ENCODE measurements at places on chromosomes 12 and 14.
A peak's percentile ranks its signal among the peaks of the same experiment; 100 is the strongest.

DNA sequence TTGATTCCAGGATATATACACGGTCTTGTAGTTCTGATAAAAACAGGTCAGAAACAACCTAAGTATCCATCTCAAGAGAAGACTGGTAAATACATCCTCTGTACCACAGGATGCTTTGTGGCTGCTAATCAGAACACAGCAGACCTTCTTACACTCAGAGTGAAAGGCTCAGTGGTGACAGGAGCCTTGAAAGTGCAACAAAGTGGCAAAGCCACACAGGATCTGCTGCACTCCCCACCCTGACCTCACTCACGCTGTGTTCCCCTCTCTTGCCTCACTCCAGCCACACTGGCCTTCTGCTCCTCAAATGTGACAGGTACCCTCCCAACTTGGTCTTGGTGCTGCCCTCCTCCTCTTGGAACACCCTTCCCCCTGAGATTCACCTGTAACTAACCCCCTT lies 98.1 kb upstream of the GRIP1 start:
- DNase-seq = peak; percentile 14

GRCh38 chr12:119354172-119354571 lies 19.6 kb downstream of the CCDC60 start:
- no peak for DNase-seq

DNA sequence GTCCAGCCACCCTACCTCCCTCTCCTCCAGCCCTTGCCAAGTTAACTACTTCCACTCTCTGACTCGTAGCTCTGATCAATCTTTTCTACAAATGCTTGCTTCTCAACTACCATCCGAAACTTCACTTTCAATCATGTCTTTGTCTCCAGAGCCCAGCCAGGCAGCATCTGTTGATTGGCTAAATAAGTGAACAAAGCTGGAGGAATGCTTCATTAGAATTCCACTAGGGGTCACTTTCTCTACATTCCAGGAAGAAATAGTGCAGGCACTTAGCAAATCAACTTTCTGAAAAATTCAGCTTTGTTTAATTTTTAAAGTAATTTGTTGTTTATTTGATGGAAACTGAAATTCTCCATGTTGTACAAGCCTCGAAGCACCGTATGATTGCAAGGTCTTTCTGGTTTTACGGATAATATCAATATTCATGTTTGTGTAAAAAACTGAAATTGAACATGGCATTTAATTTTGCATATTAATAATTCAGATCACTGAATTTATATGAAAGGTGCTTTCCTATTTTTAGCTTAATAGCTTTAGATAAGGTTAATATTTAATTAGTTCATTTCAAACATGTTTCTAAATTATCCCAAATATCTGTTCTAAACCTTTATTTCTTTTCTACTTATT lies 32.4 kb upstream of the HELB start:
- peak; percentile 37 for DNase-seq

DNA sequence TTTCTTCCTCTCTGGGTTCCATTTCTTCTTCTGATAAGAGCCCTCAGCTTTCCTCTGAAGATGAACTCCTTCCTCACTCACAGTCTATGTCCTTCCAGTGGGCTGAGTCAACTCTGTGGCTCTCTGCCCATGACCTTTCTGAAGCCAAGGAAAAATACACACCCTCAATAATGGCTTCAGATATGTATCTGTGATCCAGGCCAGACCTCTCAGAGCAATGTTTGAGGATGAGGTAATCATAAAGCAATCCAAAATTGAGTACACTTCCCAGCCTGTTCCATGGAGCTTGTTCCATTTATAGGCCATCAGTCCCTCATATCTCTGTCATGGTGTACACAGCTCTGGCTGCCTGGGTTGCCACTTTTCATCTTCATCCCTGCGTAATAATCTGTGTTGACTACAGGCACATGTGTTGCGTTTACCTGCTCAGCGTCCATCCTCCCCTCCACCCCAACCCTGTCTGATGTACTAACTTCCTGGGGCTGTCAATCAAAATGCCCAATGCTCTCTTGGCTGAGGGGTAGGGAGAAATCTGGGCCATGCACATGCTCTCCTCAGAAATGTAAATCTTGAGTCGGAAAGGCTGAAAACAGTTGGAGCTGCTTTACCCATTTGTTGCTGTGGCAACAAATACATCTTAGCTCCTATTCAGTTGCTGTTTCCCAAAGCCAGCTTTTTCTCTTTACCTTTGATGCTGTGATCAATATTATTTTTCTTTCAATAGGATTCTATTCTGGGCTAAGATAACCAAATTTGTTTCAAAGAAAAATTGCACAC lies 377.8 kb upstream of the TMEM132C start:
- no peak for DNase-seq

- DNase-seq = no peak
Observed at GRCh38 chr14:65373671-65374039, 38.9 kb upstream of the FUT8 start.

GRCh38 chr14:102775855-102776760 lies 1.1 kb upstream of the TRAF3 start:
- DNase-seq = no peak

- DNase-seq = no peak
Observed at GRCh38 chr14:34030864-34031263, 80.0 kb upstream of the EGLN3 start.

DNA sequence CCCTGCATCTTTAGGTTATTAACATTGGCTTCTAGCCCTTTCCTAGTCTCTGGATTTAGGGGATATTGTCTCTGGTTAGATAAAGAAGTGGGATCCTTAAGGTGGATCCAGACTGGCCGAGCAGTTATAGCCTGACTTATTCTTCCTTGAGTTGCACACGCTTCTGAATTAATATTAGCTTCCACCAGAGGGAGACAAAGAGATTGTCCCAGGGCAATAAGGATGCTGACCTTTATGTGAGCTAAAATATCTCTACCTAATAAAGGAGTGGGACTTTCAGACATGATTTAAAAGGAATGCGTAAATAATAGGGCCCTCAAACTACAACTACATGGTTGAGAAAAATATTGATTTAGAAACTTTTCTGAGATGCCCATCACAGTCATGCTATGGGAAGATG lies 139.7 kb downstream of the SLCO1B3 start:
- DNase-seq = peak; percentile 4

DNA sequence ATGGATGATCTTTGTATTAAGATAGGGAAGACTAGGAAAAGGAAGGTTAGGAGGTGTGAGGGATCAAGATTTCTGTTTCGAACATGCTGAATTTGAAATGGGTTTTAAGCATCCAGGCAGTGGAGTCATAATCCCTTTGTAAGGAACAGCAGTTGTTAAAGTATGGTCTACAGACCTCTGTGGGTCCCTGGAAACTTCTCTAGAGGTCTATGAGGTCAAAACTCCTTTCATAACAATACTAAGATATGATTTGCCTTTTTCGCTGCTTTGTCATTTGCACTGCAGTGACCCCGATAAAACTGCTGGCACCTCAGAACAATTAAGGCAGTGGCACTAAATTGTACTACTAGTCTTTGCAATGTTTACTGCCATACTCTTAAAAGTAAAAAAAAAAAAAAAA lies 1.5 kb downstream of the RAD51AP1 start:
- DNase-seq = no peak

DNA sequence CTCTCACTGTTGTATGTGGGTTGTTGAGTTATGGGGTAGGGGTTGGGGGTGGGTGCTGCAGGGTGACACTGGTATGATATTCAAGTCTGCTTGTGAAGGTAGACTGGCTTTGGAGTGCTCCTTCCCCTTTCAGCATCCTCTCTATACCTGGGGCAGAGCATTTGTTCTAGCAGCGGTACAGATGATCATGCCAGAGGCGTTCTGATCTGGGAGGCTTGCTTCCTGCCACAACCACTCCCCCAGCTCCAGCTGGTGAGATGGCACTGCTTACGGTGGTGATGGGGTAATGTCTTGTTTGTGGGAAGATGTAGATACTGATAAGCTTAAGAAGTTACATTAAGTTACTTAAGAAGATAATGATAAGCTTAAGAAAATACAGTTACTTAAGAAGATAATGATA lies 131.8 kb downstream of the ERC1 start:
- no peak for DNase-seq

DNA sequence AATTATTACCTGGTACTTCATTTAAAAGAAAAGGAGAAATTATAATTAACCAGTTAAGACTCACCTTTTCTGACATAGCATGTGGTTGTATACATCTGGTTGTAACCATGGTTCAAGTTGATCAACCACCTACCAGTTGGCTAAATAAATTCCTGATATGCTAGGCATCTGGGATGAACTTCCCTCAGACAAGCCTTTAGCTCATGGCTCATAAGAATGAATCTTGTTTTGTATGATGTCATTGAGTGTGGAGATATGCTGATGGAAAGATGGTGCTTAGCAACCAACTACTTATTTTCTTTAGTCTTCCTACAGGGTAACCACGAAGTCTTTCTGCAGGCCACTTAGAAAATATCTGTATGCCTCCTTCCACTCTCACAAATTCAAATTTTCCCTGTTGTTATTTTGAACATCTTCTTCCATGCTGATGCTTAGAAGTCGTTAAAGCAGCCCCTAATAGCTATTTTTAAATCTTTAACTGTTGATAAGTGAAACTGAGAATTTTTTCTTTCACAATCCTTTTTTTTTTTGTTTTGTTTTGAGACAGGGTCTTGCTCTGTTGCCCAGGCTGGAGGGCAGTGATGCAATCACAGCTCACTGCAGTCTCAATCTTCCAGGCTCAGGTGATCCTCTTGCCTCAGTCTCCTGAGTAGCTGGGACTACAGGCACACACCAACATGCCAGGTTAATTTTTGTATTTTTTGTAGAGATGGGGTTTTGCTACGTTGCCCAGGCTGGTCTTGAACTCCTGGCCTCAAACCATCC lies 51.9 kb upstream of the PTHLH start:
- no peak for DNase-seq

GRCh38 chr14:32307881-32308582 lies 21.1 kb upstream of the AKAP6 start:
- DNase-seq = no peak

DNA sequence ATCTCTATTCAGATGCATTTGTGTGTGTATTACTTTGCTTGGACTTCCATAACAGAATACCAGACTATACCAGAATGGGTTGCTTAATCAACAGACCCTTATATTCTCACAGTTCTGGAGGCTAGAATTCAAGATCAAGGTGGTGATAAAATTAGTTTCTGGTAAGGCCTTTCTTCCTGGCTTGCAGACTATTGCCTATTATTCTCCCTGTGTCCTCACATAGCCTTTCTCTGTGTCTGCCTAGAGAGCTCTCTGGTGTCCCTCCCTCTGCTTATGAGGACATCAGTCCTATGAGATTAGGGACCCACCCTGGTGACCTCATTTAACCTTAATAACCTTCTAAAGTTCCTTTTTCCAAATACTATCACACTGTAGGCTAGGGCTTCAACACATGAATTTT lies 106.0 kb downstream of the FAR2 start:
- no peak for DNase-seq

GRCh38 chr12:102757154-102757881 lies 159.7 kb downstream of the PAH start:
- no peak for DNase-seq

DNA sequence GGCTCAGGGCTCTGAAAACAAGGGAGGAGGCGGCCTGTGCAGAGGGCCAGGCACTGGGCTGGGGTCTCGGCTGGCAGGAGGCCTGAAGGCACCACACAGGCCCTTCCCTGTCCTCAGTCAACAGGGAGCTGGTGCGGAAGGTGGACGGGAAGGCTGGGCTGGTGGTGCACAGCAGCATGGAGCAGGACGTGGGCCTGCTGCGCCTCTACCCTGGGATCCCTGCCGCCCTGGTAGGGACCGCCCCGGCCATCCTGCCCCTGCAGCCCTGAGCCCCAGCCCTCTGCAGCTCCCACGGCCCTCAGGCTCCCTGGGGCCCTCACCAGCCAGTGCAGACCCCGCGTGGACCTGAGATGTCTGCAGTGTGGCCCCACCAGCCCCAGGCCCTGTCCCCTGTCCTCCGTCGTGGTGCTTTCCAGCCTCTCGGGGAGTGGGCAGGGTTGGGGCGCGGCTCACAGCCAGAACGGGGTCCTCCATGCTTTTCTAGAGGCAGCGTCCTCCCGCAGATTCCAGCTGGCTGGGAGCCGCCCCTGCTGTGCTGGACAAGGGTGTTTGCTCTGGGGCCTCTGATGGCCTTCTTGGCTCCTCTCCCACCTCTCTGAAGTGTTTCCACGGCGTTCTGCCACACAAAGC lies 18.1 kb downstream of the ASPG start:
- no peak for DNase-seq

DNA sequence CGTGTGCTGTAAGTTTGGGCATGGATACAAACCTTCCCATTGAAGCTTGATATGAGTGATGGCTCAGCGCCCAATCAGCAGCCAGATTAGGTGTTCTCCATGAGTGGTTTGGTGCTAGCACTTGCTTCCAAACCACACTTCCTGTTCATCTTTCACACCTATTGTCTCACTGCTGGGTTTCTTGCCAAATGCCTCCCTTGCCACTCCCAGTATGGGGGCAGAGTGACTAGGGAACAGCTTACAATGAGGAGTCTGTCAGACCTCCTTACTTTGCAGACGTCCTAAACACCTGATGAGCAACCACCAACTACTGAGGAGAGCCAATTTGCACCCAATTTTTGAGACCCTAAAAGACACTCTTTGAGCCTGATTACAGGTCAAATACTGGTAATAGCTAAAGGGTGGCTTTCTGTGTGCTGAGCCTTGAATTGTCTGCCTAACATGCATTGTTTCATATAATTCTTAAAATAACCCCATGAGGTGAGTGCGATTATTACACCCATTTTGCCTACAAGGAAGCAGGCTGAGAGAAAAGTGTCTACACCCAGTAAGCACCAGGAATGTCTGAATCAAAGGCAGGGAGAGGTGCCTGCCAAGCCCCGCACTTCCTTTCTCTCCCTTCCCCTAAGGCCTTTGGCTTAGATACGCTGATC lies 48.4 kb upstream of the FOS start:
- DNase-seq = peak; percentile 43

- no peak for DNase-seq
Observed at GRCh38 chr12:132489078-132489601, 811 bp upstream of the FBRSL1 start.

- DNase-seq = no peak
Observed at GRCh38 chr14:28765831-28766468, 637 bp upstream of the FOXG1 start.

- no peak for DNase-seq
Observed at GRCh38 chr12:127619869-127620734, 646.9 kb upstream of the TMEM132C start.

- no peak for DNase-seq
Observed at GRCh38 chr14:76274324-76274723, 101.6 kb upstream of the ESRRB start.

All from GM10248 (cell line).